ENCODE measurements at places on chromosomes 5 and 9. TPM values are rescaled to one million over a fixed set of nuclear protein-coding genes. Genes with fewer than 3 reads are reported as not detected.

Gene IL5
- not detected for polyA plus RNA-seq

DNA sequence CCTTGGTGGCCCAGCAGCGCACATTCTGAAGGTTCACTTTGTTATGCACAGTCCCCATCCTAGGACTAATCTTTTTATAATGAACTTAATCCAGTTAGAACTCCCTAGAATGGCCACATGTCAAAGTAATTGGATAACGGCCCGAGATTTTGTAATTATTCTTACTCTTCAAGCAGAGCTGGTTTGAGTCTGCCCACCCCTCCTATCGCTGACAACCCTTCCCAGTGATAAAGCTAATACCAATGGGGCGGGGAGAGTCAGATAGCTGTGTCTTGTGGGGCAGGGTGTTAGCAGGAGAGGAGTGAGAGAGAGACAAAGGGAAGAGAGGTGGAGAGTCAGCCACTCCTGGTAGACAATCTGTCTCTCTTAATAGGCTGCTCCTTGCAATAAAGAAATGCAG is 356.9 kb downstream of the SLIT3 start:
- no peak for DNase-seq

GRCh38 chr5:35477911-35478310 is 139.8 kb upstream of the SPEF2 start:
- no peak for DNase-seq

Gene ELOVL7
- polyA plus RNA-seq = 2.5 TPM

Gene MEF2C
- polyA plus RNA-seq = 0.09 TPM

- DNase-seq = peak; percentile 78
Measured at GRCh38 chr5:151572657-151573368, 18.3 kb downstream of the FAT2 start.

DNA sequence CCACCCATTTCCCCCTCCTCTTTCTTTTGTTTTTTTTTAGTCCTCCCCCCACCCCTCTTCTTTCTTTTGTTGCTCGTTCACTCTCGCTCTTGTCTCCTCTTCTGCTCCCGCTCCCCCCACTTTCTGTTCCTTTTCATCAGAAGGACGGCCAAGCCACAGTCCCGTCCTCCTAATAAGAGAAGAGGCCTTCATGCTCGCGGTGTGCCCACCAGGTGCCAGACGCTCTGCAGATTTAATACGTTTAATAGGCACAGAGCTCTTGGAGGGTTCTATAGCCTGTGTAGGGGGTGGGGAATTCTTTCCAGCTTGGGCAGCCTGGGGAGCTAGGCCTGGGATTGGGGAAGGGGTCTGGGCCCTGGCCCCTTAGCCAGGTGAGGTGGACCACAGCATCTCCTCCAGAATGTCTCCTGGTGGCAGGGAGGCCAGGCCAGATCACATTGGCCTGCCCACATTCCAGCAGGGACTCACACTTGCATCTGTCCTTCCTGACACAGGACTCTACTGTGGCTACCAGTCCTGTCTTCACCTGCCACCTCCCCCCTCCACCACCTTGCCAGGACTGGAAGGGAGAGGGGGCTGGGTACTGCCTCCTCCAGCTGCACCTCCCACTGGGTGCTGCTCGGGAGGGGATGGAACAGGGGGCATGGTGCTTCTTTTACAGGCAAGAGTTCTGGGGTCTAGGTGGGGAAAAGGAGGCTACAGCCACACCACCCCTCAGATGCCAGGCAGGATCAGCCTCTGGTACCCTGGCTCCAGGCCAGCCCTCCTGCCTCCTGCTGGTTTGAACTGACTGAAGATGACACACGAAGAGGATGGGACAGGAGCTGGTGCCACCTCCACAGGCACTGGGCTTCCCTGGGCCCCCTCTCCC is 6.1 kb upstream of the BARX1 start:
- DNase-seq = no peak

Gene C8G
- polyA plus RNA-seq = 0.28 TPM

Gene BTNL9
- not detected for polyA plus RNA-seq

DNA sequence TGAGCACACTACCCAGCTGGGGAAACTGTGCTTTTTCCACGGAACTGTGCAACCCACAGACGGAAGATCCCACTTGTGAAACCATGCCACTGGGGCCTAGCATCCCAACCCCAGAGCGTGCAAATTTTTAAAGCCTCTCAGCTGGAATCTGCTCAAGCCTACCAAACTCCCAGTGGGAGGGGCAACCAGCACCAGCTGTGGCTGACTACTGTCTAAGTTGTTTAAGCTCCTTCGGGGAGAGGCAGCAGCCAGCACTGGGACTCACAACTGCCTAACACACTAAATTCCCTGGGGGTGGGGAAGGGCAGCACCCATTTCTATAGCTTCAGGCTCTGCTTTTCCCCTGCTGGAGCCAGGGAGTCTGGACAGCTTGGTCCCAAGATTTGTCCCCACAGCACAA is 287.6 kb upstream of the MSX2 start:
- DNase-seq = no peak

Gene OSMR
- polyA plus RNA-seq = 11.5 TPM

Gene AFAP1L1
- polyA plus RNA-seq = 10.1 TPM

- DNase-seq = no peak
Measured at GRCh38 chr9:87635656-87636501, 90.0 kb upstream of the CTSL start.

GRCh38 chr9:135505406-135506187 is 5.1 kb downstream of the MRPS2 start:
- no peak for DNase-seq

Gene CATSPER3
- polyA plus RNA-seq = 0.31 TPM

DNA sequence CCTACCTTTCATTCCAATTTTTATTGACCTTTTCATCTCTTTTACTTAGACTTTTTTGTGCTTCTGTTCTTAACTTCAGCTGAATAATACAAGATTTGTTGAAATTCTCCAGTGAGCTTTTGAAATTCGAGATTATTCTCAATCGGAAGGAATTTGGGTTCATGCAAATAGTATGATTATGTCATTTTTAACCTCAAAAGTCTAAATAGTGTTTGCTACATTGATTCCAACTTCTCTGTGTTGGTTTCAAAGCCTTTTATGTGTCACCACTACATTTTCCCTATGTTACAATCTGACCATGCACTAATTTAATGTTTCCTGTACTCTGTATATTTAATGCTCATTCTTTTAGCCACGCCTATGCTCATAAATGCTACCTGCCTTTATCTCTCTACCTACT is 44.1 kb downstream of the VPS13A start:
- DNase-seq = no peak

- DNase-seq = no peak
Measured at GRCh38 chr5:169185626-169186025, 115.3 kb downstream of the SLIT3 start.

DNA sequence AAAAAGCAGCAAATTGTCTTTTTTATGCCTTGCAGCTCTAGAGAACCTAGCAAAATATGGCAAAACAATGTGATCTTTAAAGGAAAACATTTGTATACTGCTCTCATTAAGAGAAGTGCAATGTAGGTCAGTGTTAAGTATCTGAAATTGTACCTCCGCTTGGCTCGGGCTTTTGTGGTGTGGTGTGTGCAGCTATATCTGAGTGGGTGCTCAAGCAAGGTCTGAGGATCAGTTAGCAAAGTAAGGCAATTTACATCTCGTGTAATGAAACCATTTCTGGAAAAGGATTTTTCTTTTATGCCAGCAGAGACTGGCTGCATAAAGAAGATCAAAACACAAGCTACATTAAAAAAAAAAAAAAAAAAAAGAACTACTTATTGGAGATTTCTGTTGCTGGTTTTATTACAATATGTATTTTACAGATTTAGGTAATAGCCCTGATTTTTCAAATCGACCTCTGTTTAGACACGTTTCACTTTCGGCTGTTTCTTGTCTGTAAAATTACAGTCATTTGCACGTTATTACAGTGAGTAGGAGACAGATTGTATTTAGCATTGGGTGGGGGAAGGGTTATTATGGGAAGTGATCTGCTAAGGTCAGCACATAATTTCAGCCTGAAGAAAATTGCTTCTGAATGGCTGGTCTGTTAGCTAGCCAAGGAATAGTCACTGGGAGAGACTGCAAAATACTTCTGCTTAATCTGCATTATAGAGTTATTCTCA is 7.9 kb upstream of the ZNF608 start:
- DNase-seq = no peak

GRCh38 chr5:72498284-72498683 is 8.9 kb downstream of the ZNF366 start:
- peak; percentile 71 for DNase-seq

DNA sequence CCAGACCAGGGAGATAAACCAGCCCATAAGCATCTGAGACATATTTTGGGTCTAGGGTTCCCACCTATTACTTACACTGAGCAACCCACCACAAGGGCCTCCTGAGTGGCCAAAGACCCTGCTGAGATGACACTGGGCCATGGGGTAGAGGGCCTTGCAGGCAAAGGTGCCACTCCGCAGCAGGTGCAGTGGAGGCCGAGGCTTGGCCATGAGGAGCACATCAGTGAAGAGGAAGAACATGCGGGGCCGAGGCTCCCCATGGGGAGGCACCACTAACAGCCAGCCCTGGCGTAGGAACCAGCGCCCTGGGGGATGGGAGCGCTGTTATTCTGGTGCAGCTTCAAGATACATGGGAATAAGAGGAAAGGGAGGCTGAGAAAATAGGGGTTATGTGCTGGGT is 2.6 kb downstream of the ARHGEF39 start:
- DNase-seq = no peak

Gene SLC4A9
- polyA plus RNA-seq = not detected

GRCh38 chr9:2469681-2470221 is 151.8 kb upstream of the VLDLR start:
- DNase-seq = no peak

Gene CLPTM1L
- polyA plus RNA-seq = 114 TPM

DNA sequence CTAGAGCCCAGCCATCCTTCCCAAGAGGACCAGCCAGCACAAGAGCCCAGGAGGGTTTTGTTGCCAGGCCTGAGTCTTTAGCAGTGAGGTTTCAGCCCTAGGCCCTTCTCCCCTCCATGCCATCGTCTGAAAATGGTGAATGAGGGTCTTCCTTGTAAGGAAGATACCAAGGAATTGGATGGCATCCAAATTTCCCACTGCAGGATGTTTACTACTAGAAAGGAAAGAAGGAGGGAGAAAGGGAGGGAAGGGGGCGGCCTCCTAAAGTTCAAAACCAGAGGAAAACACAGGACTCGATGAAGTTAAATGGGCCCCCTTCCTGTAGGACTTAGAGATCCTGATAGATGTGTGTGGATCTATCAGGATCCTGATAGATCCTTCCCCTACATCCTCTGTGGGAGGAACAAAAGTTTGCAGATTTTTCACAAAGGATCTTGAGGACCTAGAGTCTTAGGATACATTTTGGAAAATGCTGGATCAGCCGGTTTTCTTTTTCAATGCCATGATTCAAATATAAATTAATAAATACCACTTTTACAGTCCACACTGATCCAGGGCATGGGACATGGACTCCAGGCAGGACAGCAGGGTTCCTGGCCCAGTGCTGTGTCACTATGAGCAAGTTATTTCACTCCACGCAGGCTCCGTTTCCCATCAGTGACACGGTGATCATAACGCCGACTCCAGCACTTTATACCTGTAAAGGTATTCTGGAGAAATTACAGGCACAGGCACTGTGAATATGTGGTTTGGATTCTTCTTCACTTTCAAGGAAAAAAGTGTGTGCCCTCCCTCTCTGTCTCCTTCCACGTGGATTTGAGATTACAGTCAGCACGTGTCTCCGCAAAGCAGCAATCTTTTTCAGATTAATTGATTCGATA is 40.9 kb downstream of the C5orf15 start:
- no peak for DNase-seq

DNA sequence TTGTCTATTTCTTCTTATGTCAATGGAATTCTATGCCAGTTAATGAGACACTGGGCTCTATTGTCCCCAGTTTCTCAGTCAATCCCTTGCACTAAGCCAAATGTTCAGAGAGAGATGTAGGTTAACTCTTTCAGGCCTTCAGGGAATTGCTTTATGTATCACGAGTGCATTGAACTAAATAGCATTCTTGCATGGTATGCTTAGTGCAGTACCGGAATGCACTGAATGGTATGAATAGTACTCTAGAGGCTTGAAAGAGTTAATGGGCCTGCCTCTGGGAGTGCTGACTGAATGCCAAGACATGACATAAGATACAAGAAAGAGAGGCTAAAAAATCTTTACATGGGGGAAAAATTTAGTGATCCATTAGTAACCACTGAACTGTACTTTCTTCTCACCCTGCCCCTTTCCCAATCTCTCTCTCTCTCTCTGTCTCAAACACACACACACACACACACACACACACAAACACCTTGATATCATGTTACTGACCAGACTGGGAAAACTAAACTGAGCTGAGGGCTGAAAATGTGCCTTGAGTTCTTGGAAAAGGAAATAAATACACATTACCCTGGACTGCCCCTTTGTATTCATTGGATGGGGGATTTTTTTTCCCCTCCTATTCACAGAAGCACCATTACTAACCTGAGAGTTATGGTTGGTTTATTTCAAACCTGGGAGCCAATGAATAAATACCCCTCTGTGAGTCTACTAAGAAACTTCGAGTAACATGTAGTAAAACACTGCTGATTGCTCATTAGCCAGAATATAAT is 35.4 kb upstream of the TMC1 start:
- no peak for DNase-seq

DNA sequence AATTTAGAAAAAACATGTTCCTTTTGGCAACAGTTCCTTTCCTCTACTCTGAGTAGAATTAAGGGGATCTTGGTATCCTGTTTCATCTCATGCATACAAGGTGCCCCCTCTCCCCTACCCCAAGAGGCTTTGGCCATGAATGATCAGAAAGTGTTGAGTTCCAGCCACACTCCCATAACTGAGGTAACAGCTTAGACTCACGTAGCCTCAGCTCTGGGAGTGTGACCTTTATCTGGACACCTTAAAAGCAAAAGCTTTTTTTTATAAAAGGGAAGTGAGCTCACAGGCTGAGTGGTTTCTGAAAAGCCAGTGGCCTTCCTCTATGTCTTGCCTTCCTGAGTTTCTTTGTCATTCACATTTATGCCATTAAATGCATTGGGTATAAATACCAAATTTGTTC is 900 bp upstream of the HAVCR2 start:
- DNase-seq = no peak

DNA sequence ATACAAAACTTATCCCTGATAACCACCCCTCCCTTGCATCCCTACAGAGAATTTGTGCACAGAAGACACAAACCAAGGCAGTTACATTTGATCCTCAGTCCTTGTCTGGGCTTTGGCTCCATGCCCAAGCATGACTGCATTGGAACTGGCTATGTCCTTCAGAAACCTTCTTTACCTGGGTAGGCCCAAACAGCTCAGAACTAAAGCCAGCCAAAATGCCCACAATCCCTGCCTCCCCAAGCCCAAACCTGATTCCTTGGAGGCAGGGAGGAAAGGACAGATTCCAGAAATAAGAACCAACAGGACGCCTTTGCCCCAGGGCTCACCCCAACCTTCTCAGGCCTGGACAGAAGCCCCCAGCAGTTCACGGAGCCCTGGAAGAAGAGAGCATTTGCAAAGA is 8.2 kb downstream of the IL17B start:
- DNase-seq = no peak

Gene CKMT2
- polyA plus RNA-seq = not detected

Gene ZSWIM6
- polyA plus RNA-seq = 1.4 TPM

Data from foreskin keratinocyte (primary cell).